CD4-positive, alpha-beta T cell treated with Interleukin-12 subunit alpha and Interleukin-12 subunit beta, for 1 hour (primary cell): ENCODE measurements at places on chromosomes 5 and 9.
A peak's percentile ranks its signal among the peaks of the same experiment; 100 is the strongest.

DNA sequence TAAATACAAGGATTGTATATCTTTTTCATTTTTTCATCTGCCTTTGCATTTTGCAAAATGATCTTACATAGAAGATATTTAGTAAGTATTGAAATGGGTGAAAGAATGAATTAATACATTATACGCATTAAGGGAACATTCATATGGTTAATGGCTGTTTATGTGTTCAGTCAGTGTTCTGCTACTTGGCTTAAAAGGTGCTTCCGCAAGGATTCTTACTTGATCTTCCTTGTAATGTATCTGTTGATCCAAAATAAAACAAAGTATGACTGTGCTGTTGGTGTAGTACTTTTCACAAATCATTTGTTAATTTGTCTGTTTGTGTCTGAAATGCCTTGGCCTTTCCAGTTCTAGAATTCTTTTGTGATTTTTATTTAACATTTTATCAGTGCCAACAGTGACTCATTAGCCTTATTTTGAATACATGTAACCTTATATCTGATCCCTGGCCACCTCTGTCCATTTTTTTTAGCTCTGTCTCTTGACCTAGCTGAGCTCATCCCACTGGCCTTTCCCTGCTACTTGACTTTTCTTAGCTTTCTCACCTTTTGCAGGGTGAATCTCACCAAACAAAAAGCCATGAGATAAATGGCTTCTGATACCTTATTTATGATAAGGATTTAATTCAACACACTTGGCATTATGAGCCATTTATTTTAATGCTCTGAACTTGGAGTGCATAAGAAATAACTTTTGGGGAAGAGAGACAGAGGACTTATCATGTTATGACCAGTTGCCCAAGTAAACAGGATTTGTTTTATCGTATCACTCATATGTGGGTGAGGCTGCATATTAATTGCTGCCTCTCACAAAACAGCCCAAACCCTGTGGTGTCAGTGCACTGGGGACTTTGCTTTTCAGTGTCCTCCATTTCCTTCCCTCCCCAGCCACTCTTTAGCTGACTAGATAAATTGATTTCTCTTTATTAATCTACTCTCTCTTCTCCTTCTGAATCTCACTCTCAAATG lies 340.3 kb downstream of the KDM4C start:
- DNase-seq: no peak

DNA sequence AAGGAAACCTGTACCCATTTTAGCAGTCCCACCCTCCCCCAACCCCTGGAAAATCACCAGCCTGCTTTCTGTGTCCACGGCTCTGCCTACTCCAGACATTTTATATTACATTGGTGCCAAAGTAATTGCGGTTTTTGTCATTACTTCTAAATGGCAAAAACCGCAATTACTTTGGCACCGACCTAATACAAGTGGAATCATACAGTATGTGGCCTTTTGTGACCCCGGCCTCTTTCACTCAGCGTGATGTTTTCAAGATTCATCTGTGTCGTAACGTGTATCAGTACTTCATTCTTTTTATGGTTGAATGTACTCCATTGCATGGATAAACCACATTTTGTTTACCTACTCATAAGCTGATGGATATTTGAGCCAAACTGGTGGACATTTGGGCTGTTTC lies 9.7 kb upstream of the ORM1 start:
- no peak for DNase-seq

- no peak for DNase-seq
These were observed 100.2 kb upstream of the ADAMTS16 start for GRCh38 chr5:5039918-5040317.

DNA sequence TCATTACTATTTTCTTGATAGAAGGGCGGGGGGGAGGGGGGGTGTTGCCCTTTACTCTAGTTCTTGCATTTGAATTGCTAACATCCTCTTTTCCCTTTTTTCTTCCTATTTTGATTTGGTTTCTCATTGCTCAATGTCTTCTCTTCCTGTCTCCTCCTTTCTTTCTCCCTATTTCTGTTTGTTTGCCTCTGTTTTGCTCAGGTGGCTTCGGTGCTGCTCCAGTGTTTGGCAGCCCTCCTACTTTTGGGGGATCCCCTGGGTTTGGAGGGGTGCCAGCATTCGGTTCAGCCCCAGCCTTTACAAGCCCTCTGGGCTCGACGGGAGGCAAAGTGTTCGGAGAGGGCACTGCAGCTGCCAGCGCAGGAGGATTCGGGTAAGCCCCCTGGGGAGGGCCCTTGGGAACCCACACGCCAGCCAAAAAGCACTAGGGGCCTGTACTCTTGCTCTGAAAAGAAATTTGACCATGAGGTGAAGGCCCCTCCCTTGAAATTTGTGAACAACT lies 48.3 kb downstream of the FAM78A start:
- DNase-seq: no peak

GRCh38 chr5:176541338-176542134 lies 4.3 kb upstream of the RNF44 start:
- peak; percentile 82 for DNase-seq

GRCh38 chr5:68149189-68149588 lies 66.4 kb upstream of the PIK3R1 start:
- DNase-seq: no peak

DNA sequence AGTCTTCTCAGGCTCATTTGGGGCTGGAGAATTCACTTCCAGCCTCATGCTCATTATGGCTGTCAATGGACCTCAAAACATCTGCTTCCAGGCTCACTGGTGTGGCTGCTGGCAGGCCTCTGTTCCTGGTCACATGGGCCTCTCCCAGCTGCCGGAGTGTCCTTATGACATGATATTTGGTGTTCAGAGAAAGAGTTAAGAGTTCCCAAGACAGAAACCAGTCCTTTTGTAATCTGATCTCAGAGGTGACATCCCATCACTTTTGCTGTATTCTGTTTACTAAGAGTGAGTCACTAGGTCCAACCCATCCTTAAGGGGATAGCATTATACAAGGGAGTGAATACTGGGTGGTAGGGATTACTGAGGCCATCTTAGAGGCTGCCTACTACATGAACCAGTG lies 104.6 kb downstream of the CACNA1B start:
- no peak for DNase-seq

GRCh38 chr5:32088214-32088613 lies 85.9 kb downstream of the GOLPH3 start:
- DNase-seq: no peak

- no peak for DNase-seq
These were observed 6.0 kb downstream of the KIAA1191 start for GRCh38 chr5:176355400-176356178.

DNA sequence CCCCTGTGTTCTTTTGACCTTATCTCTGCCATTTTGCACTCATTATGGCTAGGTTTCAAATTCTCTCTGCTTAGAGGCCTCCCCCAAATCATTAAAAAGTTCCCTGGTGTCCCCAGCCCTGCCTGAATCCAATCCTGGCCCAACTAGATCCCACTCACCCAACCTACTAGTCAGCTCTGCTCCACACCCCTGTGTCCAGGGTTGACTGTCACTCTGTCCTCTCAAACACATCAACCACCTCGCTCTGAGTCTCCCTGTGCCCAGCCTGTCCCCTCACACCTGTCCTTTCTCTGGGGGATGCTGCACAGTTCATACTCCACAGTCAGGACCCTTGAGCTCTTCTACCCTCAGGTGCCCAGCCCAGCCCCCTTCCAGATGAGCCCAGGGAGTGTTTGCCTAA lies 154.2 kb upstream of the SV2C start:
- no peak for DNase-seq

DNA sequence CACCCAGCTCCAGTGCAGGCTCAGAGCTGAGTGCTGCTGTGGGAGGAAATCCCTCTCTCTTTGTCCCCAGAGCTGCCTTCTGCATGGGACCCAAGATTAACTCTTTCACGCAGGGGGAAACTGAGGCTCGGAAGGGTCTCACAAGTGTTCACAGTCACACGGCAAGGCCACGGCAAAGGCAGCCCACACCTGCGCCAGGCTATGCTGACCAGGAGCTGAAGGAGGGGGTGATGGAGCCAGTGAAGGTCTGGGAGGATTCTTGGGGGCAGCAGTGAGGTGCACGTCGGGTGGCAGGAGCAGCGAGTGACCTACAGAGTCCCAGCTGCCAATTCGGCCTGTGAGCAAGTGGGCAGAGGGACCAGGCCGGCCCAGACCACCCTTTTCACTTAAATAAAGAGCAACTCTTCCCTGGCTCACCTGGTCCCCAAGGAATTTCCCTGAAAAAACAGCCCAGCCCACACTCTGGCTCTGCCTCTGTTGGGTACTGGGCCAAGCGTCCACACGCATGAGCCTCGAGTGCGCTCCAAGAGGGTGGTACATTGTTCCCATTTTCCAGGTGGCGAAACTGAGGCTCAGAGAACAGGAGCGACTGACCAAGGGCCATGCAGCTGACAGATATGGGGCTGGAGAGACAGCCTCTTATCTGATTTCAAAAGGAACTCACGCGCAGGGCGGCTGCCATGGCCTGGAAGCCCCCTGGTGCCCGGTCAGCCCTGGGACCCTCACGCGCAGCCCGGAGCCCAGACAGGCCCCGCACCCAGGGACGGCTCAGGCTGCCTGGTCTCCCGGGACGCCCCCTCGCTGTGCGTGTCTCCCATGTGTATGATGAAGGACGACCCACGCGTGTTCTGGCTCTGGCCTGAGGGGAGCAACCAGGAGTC lies 28.2 kb downstream of the SARDH start:
- DNase-seq: no peak

DNA sequence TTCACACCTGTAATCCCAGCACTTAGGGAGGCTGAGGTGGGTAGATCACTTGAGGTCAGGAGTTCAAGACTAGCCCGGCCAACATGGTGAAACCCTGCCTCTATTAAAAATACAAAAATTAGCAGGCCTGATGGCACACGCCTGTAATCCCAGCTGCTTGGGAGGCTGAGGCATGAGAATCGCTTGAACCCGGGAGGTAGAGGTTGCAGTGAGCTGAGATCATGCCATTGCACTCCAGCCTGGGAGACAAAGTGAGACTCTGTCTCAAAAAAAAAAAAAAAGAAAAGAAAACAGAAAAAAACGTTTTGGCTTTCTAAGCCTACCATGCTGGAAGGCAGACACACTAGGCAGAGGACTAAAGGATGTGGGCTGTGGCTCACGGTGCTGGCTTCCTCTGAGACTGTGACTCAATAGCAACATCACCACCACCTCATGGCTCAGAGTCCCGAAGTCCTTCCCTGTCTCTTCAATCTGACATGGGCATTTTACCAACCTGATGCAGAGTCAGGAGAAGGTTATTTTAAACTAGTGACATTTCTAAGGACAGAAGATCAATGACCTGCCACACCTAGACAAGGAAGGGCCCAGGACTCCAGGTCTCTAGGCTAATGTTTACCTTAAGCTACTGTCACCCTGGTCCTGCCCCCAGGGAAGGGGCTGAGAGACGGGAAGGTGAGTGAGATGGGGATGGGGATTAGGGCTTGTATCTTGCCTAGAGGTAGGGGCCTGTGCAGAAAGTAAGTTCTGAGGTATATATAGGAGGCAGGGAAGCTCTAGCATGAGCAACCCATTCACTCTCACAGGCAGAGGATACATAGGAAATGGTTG lies 3.7 kb downstream of the ECSCR start:
- peak; percentile 84 for DNase-seq

- DNase-seq: no peak
These were observed 409.5 kb downstream of the PDE4D start for GRCh38 chr5:59483971-59484472.

DNA sequence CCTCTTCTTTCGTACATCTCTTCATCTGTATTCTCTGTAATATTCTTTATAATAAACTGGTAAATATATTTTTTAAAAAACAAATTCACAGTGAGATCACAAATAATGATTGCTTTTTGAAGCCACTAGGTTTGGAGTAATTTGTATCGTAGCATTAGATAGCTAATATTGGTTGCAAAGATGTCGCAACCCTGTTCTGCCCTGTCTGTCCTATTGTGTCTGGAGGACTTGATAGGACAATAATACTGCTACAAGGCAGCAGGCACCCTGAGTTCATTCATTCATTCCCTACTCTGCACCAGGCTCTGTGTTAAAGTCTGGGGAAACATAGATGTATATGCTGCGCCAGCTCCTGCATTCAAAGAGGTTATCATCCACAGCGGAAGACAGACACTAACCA lies 206.7 kb upstream of the KLF4 start:
- DNase-seq: no peak

GRCh38 chr5:34598177-34598794 lies 57.8 kb upstream of the RAI14 start:
- DNase-seq: no peak

DNA sequence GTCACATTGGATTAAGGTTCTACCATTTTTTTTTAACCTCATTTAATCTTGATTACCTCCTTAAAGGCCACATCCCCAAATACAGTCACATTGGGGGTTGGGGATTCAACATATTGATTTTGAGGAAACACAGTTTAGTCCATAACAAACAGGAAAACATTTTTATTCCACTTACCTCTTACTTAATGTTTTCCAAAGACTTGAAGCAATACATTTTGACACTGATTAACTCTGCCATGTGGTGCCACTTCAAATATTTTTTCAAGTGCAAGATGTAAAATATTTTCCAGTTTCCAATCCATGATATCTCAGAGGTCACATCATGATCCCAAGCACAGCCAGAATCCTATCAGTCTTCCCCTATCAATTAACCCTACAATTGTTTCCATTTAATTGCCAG lies 548.0 kb downstream of the CSNK1G3 start:
- DNase-seq: no peak

DNA sequence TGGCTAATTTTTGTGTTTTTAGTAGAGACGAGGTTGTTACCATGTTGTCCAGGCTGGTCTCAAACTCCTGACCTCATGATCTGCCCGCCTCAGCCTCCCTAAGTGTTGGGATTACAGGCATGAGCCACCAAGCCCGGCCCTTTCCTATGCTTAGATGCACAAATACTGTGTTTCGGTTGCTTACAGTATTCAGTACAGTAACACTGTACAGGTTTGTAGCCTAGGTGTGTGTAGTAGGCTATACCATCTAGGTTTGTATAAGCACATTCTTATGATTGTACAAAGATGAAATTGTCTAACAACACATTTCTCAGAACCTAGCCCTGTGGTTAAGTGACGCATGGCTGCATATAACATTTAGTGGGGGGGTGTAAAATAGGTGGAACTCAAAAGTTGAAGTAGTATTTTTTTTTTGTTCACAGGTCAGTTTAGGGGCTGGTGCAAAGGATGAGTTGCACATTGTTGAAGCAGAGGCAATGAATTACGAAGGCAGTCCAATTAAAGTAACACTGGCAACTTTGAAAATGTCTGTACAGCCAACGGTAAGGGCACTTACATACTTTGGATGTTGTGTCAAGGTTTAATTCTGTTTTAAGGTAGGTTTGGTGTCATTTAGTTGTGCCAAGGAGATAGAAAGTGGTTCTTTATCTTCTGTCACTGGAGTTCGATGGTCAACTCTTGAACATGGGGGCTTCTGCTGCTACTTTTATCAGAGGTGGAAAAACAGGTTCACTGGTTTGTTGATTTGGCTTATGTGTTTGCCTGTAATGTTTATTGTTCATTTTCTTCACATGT lies 3.4 kb downstream of the NPM1 start:
- peak; percentile 36 for DNase-seq

DNA sequence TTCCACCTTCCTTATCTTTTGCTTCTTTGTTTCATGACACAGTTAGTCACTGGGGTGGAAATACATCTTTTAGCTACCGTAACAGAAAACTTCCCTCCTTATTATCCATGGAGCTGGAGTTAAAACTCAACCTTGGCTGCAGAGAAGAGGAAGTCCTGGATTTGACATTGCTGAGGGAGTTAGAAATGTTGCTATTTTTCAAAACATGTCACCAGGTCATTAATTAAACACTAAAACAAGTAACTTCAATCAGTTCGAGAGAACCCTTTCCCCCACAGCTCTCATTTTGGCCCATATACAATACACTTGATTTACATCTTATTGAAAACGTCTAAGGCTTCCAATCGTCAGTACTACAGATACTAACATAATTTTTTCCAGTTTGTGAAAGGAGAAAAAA lies 237.9 kb upstream of the CD180 start:
- no peak for DNase-seq

GRCh38 chr5:121424976-121425375 lies 426.7 kb upstream of the FTMT start:
- no peak for DNase-seq

- no peak for DNase-seq
These were observed 132.0 kb downstream of the FGF10 start for GRCh38 chr5:44257221-44257620.
